ENCODE measurements at places on chromosomes 3 and 15.

GRCh38 chr15:90145259-90145658, 43.0 kb upstream of the IDH2 start:
- DNase-seq, result no peak

- DNase-seq, result no peak
Measured at GRCh38 chr15:43922021-43922420, 95.2 kb downstream of the WDR76 start.

DNA sequence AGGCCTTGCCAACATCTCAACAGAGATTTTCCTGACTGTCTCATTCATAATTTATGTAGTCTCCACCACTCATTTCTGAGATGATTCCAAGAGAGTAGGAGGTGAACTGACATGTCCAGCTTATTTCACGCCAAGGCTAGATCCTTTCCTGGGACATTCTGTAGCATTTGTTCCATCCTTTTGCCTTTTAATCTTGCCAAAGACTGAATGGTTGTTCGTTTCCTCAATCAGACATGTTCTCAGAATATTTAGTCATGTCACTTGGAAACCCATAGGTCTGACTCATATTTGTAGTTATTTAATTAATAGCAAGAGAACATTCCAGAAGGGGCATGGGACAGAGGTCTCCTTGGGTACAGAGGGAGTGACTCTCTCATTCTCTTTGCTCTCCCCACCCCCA, 80.9 kb downstream of the DHX36 start:
- no peak for DNase-seq

DNA sequence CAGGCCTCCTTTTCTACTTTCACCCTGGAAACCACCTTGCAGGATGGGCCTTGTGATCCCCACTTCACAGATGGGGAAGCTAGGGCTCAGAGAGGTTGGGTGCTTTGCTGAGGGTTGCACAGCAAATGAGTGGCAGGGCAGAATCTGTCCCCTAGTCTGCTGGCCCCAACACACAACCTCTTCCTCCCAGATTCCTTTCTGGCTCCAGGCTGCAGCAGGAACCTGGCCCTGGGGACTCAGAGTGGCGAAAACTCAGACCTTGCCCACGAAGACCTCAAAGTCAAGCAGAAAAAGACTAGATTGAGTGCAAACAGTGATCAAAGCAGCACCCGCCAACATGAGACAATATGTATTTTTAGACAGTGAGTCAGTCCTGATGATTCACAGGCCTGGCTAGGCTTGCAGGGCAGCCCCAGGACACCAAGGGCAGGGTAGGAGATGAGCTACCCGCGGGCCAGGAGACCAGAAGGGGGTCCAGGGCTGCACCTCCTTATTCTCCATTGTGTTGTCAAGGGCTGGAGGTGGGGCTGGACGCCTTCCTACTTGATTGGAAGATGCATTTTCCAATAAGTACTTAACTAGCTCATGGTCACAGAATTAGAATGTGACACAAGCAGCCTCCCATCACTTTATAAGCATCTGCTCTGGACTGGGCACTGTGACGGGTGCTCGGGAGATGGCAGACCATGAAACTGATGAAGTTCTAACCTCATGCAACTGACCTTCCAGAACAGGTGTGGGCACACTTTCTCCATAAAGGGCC, 23.9 kb downstream of the GOLGA6L2 start:
- no peak for DNase-seq

- DNase-seq, result no peak
Measured at GRCh38 chr15:36921484-36922091, 178.8 kb downstream of the MEIS2 start.

DNA sequence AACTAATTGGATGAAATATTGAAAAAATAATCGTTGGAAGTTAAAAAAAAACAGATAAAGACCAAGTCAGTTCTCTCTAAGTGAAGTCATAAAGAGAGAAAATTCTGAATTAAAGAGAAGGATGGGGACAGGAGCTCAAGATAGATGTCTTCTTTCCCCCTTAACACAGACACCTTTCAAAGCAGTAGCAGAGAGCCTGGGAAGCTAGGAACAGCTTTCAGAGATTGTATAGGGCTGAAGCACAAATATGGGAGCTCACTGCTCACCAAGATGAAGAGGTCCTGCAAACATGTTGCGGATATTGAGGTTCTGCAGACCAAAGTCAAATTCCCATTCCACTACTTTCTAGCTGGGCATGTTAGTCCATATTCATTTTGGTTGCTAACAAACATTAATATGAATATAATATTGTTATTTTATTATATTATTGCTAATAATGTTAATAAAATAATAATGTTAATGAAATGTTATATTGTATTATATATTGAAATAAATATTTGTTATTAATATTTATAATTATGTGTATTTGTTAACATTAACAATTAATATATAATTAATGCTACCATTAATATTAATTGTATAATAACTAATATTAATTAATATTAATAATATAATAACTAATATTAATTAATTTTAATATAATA, 319.1 kb downstream of the OXSM start:
- no peak for DNase-seq

- no peak for DNase-seq
Measured at GRCh38 chr3:115325539-115325938, 178.5 kb upstream of the ZBTB20 start.

GRCh38 chr3:43036621-43037423, 57.7 kb downstream of the GASK1A start:
- DNase-seq, result no peak

DNA sequence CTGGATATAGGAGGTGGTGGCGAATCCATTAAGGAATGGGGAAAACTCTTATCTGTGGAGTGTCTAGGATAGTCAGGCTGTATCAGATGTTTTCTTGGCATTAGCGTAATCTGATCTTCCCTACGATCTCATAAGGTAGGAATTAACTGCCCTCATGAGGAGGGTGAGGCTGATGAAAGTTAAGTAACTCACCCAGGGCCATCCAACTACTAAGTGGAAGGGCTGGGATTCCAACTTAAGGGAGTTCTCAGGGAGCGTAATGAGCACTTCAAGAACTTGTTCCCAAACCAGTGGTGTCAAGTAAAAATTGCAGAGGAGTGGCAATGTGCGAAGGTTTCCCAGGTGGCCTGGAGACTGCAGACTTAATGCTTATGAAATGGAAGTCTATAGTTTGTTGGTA, 55.9 kb upstream of the OSBPL11 start:
- DNase-seq, result no peak

DNA sequence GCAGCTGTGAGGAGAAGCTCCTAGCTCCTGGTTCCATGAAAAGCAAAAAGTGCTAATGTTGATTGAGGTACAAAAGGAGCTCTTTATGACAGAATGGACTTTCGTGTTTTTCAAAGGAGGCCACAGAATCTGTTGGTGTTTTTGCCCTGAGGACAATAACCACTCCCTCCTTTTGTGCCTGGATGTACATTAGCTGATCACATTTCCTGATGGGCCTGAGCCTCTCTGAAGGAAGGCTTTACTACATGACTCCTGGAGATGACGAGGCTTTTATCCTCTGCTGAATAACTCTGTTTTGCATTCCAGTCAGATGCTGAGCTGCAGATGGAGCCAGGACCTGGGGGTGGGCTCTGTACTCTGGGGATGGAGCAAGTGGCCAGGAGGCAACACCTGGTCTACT, 301.9 kb downstream of the CACNA2D3 start:
- no peak for DNase-seq

GRCh38 chr3:42010530-42010929, 48.6 kb upstream of the ULK4 start:
- no peak for DNase-seq

DNA sequence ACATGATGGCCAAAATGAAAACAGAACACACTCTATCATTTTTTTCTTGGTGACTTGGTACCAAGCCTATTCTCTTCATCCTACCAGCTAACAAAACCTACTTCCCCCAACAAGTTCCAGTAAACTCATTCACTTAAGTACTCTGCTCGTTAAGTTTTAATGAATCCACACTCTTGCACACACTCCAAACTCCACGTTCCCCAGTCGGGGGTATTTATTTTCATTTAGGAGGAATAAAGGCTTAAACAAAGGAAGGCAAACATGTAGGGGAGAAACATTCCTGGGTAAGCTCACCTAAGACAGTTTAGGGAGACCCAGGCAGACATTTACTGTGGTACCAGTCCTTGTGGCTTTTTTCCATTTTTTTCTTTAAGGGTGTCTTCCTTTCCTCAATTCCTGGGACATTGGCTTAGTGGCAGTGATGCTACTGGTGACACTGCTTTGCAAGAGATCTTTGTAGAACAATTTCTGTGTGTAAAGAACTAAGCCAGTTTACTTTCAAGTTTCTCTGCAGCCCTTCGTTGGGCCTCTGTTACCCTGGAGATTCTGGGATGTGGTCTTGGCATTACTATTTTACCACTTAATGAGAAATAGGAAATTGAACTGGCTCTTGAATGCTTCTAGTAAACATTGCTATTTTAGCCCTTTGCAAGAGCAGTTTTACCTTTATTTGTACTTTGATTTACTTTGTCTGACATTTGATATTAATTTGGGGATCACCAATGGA, 117.3 kb upstream of the C15orf61 start:
- no peak for DNase-seq

DNA sequence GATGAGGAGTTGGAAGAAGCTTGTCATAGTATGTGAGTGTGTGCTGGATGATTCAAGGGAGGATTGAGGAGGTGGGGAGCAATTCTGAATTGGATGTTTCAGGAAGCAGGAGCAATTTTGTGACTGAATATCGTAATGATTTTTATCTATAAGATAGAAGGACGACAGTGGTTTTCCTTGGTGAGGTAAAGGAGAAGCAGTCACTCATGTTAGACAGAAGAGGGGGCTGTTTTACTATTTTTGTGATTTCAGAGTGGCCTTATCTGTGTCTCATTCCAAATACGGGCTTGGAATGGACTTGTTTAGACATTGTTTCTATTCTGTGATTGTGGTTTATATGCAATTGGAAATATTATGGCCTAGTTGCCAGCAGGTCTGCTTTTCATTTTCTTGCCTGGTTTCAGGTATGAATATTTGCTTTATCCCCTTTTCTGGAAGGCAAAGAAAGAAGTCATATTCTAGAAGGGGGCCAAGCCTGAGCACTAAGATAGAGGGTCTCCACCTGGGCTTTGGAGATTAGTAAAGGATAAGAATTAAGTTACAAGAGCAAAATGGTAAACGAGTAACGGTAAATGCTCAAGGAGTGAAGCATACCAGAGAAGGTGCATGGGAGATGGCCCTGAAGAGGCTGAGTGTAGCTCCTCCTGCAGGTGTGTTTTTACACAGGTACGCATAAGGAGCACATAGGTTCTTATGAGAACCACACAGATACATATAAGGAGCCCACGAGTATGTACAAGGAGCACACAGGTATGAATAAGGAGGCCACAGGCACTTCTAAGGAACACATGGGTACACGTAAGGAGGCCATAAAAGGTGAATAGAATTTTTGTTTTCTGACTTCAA, 124.6 kb upstream of the KCNAB1 start:
- DNase-seq, result peak; percentile 13

GRCh38 chr15:77226652-77227051, 155.7 kb upstream of the TSPAN3 start:
- DNase-seq, result no peak

GRCh38 chr15:60392986-60393790, 4.6 kb downstream of the ANXA2 start:
- DNase-seq, result peak; percentile 97

DNA sequence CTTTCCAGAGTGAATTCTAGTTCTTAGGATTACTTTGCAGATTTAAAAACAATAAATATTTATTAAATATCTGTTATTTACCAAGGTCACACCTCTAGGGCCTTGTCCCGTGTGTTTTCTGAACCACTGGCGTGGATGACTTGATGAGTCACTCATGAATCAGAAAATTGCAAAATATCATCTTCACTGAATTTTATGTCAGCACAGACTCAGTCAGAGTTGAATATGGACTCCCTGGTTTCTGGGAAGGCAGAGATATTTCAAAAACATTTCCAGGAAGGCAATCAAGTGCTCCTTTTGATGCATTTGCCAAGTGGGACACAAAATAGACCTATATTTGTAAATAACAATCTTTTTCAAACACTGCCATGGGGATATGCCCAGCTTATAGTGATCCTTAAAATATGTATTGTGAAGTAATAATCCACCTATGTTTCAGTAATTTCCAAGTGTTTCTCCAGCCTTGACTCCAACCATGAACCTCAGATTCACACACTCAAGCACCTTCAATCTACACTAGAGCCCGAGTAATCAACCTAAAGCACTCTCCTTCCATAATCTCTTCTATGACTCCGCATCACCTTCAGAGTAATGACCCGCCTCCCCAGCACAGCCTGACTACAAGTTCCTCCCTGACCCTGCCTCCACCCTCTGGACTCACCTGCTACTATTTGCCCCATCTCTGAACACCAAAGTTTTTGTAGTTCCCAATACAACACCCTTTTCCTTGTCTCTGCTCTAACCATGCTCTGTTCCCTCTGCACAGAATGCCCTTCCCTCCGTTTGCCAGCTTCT, 24.3 kb downstream of the DPH3 start:
- peak; percentile 90 for DNase-seq

- no peak for DNase-seq
Measured at GRCh38 chr3:42814246-42814645, 5.0 kb downstream of the ACKR2 start.

DNA sequence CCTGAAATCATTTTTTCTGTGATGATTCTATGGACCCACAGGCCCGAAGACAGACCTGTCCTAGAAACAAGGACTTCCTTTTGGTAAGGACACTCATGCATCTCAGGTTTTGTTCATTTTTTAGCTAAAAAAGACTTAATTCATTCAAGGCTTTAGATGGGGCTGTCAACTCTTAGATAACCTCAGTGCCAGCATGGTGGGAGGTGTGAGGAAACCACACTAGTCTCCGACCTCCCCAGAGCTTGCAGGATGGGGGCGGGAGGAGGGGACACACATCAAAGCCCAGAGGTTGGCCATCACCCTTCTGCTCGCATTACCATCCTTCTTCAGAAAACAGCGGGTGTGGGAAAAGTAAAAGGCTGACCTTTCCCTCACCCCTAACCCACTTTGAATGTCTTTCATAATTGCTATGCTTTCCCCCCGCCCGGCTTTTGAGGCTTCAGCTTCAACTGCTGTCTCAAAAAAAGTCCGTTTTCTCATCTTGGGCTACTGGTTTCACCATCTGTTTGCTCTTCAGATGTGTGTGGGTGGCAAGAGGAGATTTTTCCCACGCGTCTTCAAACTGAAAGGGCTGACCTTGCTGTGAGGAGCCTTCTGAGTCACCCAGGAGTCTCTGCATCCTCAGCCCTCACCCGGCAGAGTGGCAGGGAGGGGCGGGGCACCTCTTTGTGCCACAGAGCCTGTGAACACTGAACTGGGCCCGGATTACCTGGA, 27.6 kb upstream of the CXCR6 start:
- peak; percentile 25 for DNase-seq

Data from inflammatory macrophage treated with lipopolysaccharide for 1 hour (primary cell).